GM12891 (cell line): ENCODE measurements at places on chromosomes 5 and 9.

DNA sequence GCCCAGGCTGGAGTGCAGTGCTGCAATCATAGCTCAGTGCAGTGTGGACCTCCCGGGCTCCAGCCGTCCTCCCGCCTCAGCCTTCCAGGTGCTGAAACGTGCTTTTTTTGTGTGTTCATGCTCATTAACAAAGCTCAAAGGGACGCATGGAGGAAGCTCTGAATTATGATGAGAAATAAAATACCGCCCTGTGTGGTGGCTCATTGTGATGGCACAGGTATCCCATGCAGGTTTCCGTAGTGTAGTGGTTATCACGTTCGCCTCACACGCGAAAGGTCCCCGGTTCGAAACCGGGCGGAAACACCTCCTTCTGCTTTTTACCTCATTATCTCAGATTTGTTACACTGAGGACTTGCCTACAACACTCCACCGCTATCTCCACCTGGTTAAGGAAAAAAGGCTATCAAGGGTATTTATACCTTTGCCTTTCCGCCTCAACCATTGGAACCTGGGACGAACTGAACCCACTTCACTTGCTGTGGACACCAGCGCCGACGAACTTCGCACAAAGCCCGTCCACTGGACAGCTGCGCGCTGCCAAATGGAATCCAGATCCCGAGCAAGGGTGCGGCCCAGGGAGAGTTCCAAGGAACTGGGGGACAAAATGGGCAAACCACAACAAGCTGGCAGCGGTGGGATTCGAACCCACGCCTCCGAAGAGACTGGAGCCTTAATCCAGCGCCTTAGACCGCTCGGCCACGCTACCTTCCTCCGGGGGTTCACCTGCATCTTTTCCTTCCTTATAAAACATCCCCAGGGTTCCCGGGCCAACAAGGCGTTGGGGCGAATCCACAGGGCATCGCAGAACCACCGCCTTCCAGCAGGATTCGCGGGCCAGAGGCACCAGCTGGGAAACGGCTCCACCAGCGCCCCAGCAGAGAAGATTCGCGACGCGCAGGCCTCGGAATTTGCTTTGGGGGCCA is 26.3 kb downstream of the OR2V2 start:
- DNase-seq, result no peak

DNA sequence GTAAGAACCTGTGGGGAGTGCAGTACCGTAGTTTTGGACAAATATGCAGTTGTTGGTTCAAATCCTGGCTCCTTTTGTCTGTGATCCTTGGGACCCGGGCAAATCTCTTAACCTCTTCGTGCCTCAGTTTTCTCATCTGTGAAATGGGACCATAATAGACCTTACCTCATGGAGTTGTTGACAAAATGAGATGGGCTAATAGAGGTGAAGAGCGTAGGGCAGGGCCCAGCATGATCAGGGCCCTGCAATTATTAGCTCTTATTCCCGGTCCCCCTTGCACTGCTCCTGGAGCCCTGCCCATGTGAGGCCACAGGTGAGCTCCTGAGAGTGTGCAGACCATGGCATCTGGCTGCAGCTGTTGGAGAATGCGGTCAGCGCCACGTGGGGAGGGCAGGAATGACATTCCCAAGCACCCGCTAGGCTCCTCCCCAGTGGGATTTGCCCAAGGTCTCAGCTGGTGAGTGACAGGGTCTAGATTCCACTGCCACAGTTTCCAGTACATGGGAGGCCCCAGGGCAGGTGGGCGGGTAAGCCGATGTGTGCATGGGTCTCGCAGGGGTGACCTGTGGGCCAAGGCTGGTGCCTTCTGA is 41.0 kb downstream of the NEK6 start:
- DNase-seq, result no peak

- DNase-seq, result no peak
These were observed 216.1 kb downstream of the NFIB start for GRCh38 chr9:14097666-14098415.

DNA sequence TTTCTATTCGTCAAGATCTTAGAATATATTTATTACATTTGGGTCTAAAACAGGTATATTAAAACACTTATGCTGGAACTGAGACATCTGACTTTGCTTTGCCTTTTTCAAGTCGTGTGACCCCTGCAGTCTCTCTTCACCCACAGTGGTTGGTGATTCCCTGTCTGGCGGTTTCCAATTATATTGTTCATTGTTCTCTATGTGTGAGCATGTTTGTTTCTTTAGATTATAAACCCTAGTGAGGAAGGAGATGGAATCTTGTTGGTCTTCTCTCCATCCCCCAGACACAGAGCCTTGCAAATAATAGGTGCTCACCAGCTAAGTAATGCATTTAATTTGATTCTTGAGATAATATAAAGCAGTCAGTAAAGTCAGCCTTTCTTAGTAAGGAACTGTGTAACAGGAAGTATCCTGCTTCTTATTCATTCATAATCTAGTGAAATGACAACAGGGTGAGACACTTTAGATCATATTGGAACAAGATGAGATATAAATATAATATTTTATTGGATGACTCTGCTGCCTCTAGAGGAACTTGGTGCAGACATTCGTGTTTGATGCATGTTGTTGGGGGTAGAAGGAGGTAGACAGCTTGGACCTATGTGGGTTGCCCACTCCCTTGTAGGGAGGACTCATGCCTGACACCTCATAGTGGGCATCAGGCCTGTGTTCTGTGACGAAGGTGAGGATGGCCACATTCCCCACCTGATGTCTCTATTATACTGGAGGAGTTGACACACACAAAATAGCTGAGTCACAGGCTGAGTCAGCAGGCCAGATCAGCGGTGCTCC is 88.1 kb downstream of the FGF1 start:
- DNase-seq, result no peak

- no peak for DNase-seq
These were observed 151.1 kb upstream of the POU5F2 start for GRCh38 chr5:93892481-93892880.

DNA sequence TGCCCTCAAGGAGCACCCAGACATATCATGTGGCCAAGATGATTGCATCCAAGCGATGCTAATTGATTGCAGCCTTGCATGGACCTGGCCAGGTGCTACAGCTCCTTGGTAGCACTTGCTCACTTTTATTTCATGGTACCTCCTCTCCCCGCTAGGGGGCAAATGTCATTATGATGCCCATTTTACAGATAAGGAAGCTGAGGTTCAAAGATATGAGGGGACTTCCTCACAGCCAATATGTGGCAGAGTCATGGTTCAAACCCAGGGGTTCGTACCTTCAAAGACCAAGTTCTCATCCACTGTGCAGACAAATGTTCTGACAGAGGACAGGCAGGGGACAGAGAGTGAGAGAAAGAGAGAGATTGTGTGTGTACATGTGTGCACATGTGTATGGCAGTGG is 21.9 kb upstream of the KCNMB1 start:
- DNase-seq, result no peak

DNA sequence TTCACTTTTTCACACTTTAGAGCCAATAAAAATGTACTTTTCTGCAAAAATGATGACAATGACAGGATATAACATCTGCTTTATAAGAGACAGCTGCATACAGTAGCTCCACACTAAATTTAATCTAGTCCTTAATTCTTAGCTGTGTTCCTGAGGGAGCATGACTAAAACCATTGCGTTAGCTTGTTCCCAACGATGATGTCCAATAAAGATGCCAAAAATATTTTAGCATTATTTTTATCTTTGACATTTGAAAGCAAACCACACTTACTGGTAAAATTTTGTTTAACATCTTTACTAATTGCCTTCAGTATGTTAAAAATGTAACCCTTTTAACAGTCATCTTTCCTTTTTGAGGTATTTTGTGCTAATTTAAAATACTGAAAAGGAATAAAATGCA is 382.7 kb downstream of the CHSY3 start:
- DNase-seq, result no peak

DNA sequence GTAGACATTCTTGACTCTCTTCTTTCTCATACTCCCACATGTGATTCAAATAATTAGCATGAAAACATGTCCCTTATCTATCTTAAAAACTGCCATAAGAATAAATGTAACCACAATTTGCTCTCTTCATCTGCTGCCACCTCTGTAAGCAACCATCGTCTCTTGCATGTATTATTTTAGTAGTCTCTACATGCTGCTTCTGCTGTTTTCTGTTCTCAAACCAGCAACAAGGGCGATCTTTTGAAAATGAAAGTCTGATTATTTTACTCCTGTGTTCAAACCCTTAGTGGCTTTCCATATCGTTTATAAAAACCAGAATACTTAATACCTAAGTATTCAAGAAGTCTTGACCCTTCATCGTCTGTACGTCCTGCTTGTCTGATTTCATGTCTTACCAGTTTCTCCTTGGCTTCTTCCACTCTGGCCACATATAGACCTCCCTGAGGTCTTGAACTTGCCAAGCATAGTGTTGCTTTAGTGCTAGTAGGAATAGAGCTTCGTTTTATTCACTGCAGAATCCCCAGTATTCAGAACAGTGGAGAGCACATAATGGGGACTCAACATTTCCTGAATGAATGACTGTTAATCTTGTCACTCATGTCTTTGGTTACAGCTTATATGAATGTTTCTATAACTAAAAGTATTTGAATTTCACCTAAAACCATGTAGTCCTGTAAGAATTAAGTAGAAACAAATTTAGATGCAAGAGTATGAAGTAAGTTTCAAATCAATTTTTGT is 10.6 kb downstream of the CDC42SE2 start:
- DNase-seq, result no peak

GRCh38 chr5:3312299-3312698 is 283.3 kb upstream of the IRX1 start:
- no peak for DNase-seq

GRCh38 chr5:133277744-133278143 is 225.9 kb downstream of the HSPA4 start:
- DNase-seq, result no peak

DNA sequence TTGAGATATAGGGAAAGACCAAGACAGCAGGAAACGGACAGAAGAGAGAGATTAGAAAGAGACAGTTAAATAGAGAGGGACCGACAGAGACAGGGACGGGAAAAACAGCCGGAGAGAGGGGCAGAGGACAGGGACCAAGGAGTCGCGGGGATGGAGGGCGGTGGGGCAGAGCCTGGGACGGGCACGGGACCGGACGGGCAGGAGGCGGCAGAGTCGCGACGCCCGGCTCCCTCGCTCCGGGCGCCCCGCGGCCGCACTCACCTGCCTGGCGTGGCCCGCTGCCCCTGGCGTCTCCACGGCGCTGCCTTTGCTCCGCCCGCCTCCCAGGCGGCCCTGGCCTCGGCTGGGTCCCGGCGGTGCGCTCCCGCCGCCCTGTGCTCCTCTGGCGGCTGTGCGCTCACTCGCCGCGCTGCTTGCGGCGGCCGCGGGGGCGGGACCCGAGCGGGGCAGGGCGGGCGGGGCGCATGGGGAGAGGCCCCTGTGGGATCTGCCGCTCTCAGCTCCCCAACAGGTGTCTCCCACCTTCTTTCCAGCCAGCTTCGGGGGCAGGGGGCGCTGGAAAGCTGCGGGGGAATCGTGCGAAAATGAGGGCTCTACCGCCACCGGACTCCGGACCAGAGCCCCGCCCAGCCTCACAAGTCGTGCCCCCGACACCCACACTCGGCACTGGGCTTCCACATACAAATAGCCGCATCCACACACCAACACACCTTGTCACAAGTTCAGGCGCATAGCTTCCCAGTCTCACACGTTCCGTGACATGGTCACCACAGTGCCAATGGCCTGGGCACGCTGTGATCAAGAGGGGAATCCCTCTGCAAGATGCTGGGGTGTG is at the start of gene ARID3C:
TSS of gene ARID3C (minus strand) at position 411 of the 835 bp plus-strand sequence. CDS start 1,052 bp downstream, outside the sequence.
- no peak for DNase-seq

- DNase-seq, result no peak
These were observed 284.9 kb upstream of the IRX1 start for GRCh38 chr5:3310541-3311261.

GRCh38 chr5:116265471-116265870 is 180.6 kb downstream of the COMMD10 start:
- no peak for DNase-seq

DNA sequence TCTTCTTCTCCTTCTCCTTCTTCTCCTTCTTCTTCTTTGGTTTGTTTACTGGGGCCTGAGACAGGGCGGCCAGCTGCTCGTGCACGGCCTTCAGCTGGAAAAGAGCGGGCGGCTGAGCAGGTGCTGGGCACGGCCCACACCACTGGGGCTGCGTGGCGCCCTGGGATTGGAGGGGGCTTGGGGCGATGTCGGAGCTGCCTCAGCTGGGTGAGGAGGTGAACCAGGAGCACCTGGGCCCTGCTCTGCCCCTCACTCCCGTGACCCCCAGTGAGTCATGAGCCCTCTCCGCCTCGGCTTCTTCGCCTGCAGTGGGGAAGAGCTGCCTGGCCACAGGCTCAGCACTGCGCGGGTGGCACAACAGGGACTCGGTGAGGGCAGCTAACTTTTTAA is 14.9 kb downstream of the BRD3OS start:
- DNase-seq, result no peak

DNA sequence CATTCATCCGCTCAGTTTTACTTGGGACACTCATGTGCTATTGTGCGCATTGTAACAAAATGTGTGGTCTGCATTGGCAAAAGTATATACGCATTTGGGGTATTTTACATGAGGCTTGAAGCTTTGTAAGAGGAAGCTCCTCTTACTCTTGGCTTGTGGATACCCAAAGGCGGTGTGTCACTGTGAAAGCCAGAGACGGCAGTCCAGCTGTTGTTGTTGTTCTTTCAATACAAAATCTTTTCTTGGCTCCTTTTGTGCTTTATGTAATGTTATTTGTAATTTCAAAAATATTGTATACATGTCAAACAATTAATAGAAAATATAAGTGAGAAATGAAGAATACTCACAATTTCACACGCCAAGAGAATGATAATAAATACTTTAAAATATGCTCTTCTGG is 128.3 kb upstream of the MOCS2 start:
- no peak for DNase-seq

GRCh38 chr5:169503886-169504285 is 79.7 kb upstream of the SPDL1 start:
- no peak for DNase-seq

GRCh38 chr5:61055434-61056006 is 106.7 kb downstream of the SMIM15 start:
- DNase-seq, result peak; percentile 4

GRCh38 chr9:2526071-2526828 is 95.3 kb upstream of the VLDLR start:
- no peak for DNase-seq

DNA sequence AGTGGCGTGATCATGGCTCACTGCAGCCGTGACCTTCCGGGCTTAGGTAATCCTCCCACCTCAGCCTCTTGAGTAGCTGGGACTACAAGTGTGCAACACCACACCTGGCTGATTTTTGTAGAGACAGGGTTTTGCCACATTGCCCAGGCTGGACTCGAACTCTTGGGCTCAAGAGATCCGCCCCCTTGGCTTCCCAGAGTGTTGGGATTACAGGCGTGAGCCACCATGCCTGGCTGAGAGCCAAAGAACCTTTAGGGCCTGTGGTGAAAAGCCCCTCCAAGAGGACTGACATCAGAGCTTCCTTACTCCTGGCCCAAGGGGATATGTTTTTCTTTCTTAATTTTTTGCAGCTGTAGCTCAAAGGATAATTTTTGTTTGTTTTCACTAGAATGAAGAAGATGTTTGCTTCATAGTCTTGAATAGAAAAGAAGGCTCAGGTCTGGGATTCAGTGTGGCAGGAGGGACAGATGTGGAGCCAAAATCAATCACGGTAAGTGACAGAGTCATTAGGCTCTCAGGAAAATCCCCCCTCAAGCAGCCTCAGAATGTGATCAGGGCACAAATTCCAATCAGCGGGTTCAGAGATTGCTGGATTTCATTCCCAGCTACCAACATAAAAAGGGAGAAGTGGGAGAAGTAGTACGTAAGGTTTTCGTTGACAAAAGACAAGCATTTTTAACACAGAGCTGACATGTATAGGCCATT is 77.1 kb downstream of the GOLPH3 start:
- no peak for DNase-seq

GRCh38 chr5:174518512-174518911 is 205.9 kb upstream of the MSX2 start:
- no peak for DNase-seq
